Activated CD4-positive, alpha-beta T cell treated with anti-CD3 and anti-CD28 coated beads, Interleukin-2, amount 10 ng/mL, durations not matched to agents 7 days and 5 days (primary cell): ENCODE measurements at places on chromosomes 7 and 10. TPM values are rescaled to one million over a fixed set of nuclear protein-coding genes. Genes with fewer than 3 reads are reported as not detected.

The ZNF727 gene
- total RNA-seq, result 0.46 TPM

GRCh38 chr7:2614631-2615330, 17.0 kb upstream of the TTYH3 start:
- DNase-seq, result no peak

GRCh38 chr10:18224626-18225445, 84.6 kb downstream of the CACNB2 start:
- no peak for DNase-seq

The ELN gene
- total RNA-seq, result not detected

The AUTS2 gene
- total RNA-seq, result 18.9 TPM

GRCh38 chr10:29209830-29210229, 79.0 kb upstream of the LYZL1 start:
- no peak for DNase-seq

The TRPV6 gene
- not detected for total RNA-seq

DNA sequence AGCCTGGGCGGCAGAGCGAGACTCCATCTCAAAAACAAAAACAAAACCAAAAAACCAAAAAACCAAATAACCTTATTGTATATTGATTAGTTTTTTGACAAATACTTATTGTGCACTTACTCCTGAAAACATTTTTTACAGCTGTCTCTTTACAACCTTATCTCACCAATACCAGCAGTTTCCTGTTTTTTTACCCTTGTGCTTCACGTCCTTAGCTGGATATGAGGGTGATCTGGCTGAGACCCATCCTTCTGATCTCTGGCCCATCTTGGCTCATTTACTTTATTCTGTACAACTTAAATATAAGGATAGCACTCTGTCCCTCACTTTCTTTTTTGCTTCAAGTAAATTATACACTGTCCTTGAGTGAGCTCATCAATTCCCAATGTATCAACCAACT, 104.6 kb upstream of the DNAJB12 start:
- no peak for DNase-seq

DNA sequence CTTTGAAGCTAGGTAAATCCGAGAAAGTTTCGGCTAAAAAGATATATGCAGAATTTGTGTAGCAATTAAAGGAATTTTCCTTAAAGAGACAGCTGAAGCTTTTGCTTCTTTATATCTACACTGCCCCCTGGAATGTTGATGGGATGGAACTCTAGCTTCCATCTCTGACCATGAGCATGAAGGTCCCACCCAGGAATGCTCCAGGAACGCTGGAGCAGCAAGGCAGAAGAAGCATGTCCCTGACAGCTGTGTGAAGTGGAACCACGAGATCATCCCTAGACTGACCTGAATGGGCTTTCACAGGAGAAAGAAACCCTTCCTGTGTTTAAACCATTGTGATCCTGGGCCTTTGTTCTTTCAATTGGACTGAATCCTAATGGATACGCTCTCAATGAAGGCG, 99.7 kb upstream of the NOBOX start:
- DNase-seq, result no peak

DNA sequence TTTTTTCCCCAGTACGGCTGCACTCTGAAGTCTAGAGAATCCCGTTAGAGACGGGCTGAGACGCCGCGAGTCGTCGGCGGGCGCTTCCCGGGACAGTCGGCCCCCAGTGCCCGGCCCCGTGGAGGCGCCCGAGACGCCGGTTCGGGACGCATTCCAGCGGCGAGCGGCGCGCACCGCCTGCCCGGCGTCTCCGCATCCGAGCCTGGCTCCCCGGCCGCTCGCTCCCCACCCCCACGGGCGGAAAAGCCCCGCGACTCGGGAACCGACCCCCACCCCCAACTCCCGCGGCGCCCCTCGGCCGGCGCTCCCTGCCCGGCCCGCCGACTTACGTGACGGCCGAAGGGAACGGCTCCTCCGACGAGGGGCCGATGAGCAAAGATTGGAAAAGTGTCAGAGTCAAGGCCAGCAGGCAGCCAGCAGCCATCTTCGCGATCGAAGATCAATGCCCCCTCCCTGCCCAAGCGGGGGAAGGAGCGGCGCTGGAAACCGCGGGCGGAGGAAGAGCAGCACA, 486 bp downstream of the CACNA2D1 start:
- no peak for DNase-seq

The SEMA3E gene
- not detected for total RNA-seq
